Left lung (tissue), 14 donors: ENCODE measurements at places on chromosomes 2 and 18. TPM values are rescaled to one million over a fixed set of nuclear protein-coding genes. Genes with fewer than 3 reads are reported as not detected.

DNA sequence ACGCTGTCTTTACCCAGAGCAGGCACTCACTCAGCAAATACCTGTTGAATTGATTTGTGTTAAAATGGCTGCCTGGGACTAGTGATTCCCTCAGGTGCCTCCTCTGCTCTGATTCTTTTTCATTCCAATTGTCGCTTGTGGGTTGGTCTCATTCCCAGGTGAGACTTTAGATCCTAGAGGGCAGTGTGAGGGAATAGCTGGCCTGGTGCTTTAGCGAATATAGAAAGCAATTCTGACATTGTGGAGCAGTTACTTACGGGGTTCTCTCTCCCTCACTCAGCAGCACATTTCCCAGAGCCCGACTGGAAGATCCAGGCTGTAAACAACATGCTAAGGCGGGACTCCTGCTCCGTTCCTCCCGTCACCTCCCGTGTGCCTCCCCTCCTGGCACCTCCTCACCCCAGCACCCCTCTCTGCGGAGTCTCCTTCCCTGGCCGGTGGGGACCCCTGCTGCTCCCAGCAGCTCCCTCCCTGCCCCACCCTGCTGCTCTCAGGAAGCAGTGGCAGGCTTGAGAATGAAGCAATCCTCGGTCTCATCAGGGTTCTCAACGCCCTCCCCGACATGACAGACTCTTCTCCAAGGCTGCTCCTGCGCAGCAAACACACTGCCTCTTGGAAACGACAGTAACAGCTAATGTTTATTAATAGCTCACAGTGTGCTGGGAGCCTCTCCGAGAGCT lies 26.9 kb downstream of the CELF4 start:
- DNase-seq, result no peak
- H3K27ac ChIP-seq, result no peak overlapping the region
- no peak overlapping the region for H3K4me3 ChIP-seq
- no peaks in the 10 kb centered on the region for H3K36me3 ChIP-seq
- no peaks in the 10 kb centered on the region for H3K4me1 ChIP-seq

QPCT gene
- 10.1 TPM for polyA plus RNA-seq

DNA sequence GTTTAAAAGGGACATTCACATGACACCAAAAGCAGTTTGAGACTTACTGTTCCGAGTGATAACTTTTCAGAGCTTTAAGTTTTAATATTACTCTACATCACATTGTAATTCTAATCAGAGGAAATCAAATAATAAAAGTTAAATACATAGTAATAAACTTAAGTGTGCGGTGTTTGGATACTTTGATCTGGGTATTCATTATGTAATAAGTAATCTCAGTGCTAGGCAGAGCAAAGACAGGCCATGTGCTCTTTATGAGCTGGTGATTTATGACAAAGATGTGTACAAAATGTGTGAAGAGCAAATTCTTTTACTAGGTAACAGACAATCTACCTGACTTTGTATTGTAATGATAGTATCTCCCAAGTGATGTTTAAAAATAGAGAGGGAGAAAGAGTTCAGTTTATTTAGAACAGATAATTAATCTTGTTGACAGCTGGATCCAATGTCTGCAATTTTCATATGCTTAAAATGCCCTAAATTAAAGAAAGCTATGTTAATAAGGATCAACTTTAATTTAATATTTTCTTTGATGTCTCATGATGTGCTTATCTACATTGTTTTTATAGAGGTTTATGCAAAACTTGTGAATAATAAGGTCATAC lies 4.4 kb downstream of the CFAP221 start:
- no peaks in the 10 kb centered on the region for H3K36me3 ChIP-seq
- peaks cover 22% of the 10 kb centered on the region for H3K4me1 ChIP-seq
- H3K27me3 ChIP-seq, result peaks cover 32% of the 10 kb centered on the region
- H3K27ac ChIP-seq, result no peak overlapping the region
- DNase-seq, result no peak
- no peak overlapping the region for H3K4me3 ChIP-seq

GRCh38 chr2:7672027-7672684 lies 754.9 kb downstream of the RNF144A start:
- no peaks in the 10 kb centered on the region for H3K27me3 ChIP-seq
- no peak for DNase-seq
- no peaks in the 10 kb centered on the region for H3K4me1 ChIP-seq
- no peak overlapping the region for H3K4me3 ChIP-seq
- H3K27ac ChIP-seq, result no peak overlapping the region
